ENCODE measurements at places on chromosomes 2 and 18. TPM values are rescaled to one million over a fixed set of nuclear protein-coding genes. Genes with fewer than 3 reads are reported as not detected.

COL4A4 gene
- 0.72 TPM for total RNA-seq

BOLL gene
- 5.5 TPM for total RNA-seq

CPLX4 gene
- total RNA-seq = 2.4 TPM

SCN7A gene
- total RNA-seq = 2.6 TPM

REG3A gene
- 3.6 TPM for total RNA-seq

CROCC2 gene
- 3.1 TPM for total RNA-seq

SPC25 gene
- not detected for total RNA-seq

TAF4B gene
- 4.3 TPM for total RNA-seq

- DNase-seq = no peak
Observed at GRCh38 chr2:74366036-74366435, 14.1 kb downstream of the DCTN1 start.

DNA sequence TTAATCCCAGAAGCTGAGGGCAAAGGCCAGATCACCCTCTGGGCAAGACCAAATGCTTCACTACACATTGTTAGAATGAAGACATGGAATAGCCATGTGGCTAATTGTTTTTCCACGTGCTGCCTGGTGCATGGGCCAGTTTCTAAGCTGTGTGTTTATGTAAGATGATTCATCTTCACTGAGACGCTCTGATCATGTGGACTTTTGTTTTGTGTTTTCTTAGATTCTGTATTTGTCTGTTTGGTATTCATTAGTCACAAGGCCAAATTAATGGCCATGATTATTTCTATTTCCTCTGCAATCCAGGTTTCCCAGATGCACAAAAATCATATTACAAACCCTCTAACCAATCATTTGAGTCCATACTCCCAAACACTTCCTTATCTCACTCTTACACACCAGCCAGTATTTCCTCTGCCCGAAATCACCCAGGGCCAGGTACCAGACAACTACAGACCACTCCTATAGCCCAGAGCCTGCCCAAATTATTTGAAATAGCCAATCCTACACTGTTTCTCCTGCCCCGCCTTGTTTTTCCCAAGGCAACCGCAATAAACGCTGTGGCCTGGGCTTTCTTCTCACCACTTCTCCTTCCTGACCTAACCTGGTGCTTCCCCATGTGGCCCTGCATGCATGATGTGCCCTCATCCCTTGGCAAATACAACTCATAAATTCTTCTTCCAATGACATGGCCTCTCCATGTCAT, 94.2 kb upstream of the SP3 start:
- DNase-seq = no peak

GRCh38 chr2:127640082-127641072, 5.6 kb upstream of the GPR17 start:
- DNase-seq = no peak

GRCh38 chr18:74525741-74526140, 8.6 kb upstream of the CNDP1 start:
- no peak for DNase-seq

DNA sequence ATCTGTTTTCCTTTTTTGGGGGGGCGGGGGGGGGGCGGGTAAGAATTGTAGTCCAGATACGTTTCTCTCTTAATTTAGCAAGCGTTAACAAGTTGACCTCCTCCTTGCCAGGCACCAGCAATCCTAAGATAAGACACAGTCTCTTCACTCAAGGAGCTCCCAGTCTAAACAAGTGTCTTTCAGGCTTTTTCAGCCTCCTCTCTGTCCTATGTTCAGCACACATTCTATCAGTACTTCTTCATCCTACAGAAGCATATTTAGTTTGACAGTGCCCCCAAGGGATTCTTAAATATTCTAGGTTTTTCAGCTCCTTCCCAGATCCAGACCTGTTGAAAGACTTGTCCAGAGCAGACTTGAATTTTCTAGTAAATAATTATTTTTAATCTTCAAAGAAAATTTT, 2.7 kb downstream of the PPP1CB start:
- DNase-seq = peak; percentile 56

DNA sequence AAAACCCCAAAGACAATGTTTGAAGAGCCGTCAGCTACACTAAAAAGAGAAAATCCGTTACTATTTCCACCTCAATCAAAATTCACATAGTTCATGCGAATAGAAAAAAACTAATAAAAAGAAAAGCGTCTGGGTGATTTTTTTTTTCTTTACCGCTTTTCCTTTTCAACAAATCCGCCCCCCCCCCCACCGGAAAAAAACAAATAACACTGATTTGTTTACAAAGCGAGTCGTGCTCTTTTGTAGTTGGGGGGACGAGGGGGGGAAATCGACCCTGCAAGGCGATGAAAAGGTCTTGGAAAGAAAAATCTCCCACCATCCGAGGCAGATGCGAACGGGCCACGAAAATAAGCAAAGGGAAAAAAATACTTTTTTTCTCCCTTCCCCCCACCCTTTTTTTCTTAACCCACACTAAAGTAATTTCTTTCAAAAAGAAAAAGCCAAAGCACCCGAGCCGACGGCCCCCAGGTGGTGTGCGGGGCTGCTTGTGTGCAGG, 638 bp downstream of the ZNF521 start:
- peak; percentile 16 for DNase-seq

- no peak for DNase-seq
Observed at GRCh38 chr2:167826906-167827305, 420.5 kb downstream of the STK39 start.

DNA sequence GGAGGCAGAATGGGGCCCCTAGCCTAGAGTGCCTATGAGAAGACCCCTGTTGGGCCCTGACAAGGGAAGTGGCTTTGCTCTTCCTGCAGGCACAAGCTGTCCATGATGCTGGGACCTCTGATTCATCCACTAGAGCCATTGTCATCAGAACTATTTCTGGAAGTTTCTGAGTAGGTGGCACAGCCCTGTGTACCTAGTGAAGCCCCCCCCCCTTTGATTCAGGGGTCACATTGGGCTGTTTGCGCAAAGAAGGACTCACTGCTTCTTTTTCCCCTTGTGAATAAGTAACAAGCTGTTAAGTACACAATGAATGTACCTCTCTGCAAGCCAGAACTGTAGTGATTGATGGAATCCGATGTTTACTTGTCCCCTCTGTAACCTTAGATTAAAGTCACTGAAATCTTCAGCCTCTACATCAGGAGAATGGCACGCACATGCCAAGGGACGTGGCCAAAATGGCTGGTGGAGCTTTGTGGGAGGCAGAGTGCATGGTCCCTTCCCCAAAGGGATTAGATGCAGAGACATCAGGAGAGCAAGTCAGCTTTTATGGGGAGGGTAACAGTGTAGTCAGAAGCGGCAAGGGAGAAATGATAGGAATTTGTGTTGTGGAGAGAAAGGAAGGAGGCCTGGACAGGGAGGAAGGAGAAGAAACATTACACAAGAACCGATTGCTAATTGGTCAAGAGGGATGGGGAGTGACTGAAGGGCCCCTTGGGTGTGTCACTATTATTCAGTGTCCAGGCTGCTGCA, 267.6 kb upstream of the RAB12 start:
- DNase-seq = peak; percentile 63

DNA sequence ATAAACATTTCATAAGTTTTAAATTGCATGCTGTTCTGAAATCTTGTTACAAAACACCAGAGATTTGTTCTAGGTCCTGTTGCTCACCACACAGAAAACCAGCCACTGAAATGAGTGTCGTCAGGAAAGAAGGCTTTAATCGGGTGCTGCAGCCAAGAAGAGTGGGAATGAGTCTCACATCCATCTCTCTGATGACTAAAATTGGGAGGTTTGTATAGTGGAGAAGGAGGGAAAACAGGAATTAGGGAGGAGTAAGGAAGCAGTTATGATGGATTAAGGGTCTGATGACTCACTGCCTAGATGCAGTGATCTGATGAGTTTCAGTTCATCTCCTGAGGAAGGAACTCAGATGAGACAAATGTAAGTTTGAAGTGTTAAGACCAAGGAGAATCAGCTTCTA, 42.1 kb upstream of the GPR39 start:
- DNase-seq = peak; percentile 32

GRCh38 chr2:28365158-28365557, 27.5 kb upstream of the FOSL2 start:
- peak; percentile 52 for DNase-seq

DNA sequence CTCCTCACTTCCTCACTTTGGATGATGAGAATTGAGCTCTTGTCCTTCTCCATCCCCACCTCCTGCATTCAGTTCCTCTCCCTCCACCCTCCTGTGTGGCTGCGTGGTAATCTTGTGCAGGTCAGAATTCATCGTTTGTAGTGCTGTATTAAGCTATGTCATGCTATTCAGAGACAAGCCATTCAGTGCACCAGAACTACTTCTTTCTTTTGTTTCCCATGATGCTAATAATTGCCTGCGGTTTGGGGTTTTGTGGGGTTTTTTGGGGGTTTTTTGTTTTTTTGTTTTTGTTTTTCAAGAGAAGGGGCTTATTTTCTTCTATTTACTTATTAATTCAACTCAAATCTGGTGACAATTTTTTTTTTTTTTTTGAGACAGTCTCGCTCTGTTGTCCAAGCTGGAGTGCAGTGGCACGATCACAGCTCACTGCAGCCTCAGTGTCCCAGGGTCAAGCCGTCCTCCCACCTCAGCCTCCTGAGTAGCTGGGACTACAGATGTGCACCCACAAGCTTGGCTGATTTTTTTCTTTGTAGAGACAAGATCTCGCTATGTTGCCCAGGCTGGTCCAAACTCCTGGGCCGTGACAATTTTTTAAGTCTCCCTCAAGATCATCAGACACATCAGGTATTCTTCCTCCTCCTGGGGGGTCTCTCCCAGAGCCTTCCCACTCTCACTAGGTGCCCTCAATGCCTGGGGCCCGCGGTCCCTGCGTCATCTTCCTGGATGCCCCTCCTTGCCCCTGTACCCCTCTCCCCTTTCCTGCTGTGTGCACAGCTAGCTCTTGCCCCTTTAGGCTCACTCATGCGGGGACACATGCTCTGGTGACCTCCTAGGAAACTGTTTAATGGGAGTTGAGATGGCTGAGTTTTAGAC, 37.8 kb downstream of the MAL start:
- DNase-seq = no peak

DNA sequence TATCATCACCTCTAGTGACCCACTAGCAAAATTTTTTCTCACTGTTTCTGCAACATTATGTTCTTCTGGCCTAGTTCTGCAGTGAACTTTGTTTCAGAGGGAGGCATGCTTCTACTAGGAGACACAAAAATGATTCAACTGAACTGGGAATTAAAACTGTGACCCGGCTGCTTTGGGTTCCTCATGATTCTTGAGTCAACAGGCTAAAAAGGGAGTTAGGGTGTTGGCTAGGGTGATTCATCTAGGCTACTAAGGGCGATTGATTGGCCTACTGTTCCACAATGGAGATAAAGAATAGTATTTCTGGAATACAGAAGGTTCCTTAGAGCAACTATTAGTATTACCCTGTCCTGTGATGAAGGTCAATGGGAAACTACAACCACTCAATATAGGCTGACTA, 179.5 kb downstream of the PPP1R1C start:
- DNase-seq = no peak

DNA sequence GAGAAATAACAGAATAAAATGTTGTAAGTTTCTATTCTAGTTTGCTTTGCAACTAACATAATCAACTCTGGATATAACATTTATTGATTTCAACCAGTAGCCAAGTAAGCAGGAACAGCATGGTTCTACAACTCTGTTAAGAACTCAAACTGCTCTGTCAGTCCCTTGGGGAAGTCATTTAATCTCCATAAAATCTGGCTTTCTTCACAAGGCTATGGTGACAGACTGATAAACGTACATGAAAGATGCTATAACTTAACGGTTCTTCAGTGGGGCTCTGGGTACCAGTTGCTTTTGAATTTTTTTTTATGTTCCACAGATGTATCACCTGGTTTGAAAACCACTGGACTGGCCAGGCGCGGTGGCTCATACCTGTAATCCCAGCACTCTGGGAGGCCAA, 10.3 kb downstream of the PSME4 start:
- DNase-seq = no peak

DNA sequence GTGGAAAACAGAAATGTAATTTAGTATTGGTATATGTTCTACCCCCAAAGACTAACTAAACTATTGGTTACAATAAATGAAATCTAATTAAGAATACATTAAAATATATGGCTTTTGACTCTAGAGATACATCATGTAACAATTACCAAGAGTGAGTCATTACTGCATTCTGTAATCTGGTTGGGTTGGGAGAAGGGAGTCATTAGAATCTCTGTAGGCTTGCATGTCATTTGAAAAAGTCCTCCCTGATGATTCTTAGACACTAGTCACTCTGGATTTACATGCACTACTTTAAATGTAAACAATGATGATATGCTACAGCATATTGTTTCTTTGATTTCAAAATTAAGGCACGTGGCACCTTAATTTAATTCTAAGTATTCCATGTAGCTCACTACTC, 293.4 kb upstream of the CHST9 start:
- DNase-seq = no peak

DNA sequence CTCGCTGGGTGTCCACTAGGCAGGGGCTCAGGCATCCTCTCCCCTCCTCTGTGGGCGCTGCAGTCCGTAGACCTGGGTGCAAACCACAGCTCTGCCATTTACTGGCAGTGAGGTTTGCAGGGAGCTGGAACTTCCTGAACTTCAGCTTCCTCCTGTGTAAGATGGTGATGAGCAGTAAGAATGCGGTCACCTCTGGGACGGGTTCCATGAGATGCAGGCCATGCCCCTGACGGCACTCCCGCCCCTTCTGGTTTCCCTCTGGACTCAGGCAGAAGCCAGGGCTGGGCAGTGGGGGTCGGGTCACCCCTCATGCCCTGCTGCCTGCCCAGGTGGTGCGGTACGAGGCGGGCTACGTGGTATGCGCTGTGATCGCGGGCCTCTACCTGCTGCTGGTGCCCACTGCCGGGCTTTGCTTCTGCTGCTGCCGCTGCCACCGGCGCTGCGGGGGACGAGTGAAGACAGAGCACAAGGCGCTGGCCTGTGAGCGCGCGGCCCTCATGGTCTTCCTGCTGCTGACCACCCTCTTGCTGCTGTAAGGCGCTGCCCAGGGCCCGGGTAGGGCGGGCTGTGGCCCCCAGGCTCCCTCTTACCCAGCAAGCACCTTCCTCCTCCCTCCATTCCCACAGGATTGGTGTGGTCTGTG, 1.5 kb downstream of the PROM2 start:
- no peak for DNase-seq

- no peak for DNase-seq
Observed at GRCh38 chr18:42287047-42287446, 332.0 kb downstream of the PIK3C3 start.

GRCh38 chr2:15731889-15732271, 140.2 kb downstream of the DDX1 start:
- DNase-seq = no peak

DNA sequence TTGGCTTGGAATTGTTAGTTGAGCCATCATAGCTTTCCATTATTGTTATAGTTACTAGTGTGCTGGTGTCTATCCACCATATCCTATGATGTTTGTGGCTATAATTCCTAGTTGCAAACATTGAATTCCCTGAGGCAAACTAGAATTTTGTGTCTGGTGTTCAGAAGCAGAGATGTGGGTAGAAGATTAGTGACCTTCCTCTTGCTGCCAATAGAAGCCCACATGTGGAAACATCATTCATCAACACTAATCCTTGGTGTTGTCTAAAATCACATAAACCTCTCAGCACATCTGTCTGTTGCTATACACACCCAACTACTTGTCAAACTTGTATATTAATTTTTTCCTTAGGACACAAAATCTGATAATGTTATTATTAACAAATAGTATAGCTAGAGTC, 374.1 kb downstream of the TGIF1 start:
- DNase-seq = no peak

- DNase-seq = no peak
Observed at GRCh38 chr2:50958504-50958903, 73.4 kb downstream of the NRXN1 start.
